Bronchial smooth muscle cell (primary cell): ENCODE measurements at places on chromosomes 11 and 22. TPM values are rescaled to one million over a fixed set of nuclear protein-coding genes. Genes with fewer than 3 reads are reported as not detected.

The CHEK2 gene
- total RNA-seq, result 7.4 and 18.1 TPM in 2 replicates

The CATSPERZ gene
- 0.43 and 0.95 TPM in 2 replicates for total RNA-seq

The DRG1 gene
- 86.5 and 104 TPM in 2 replicates for total RNA-seq

The IL10RA gene
- 0.26 TPM in 1 of 2 replicates, not detected in the other for total RNA-seq

The DGAT2 gene
- 6.9 and 13.4 TPM in 2 replicates for total RNA-seq

The C1QTNF5 gene
- total RNA-seq, result 6.9 and 9.1 TPM in 2 replicates

The LRRC74B gene
- total RNA-seq, result under 0.01 TPM in 2 replicates

The MPZL3 gene
- total RNA-seq, result 0.16 and 0.26 TPM in 2 replicates

The PHF21B gene
- total RNA-seq, result under 0.01 TPM in 1 of 2 replicates, not detected in the other

The PATE2 gene
- total RNA-seq, result not detected in 2 replicates

The C1QTNF4 gene
- 0.16 and 0.17 TPM in 2 replicates for total RNA-seq

The SCGB1A1 gene
- not detected in 2 replicates for total RNA-seq

The OR6A2 gene
- 0.09 and 0.16 TPM in 2 replicates for total RNA-seq

The MYOD1 gene
- not detected in 2 replicates for total RNA-seq

The KCNA4 gene
- not detected in 2 replicates for total RNA-seq

The ART1 gene
- total RNA-seq, result not detected in 2 replicates

The PLAAT2 gene
- total RNA-seq, result not detected in 2 replicates

The RBX1 gene
- total RNA-seq, result 62.4 and 70.0 TPM in 2 replicates

The OR52A1 gene
- total RNA-seq, result not detected in 2 replicates

The CCDC15 gene
- 0.43 and 0.63 TPM in 2 replicates for total RNA-seq

The WEE1 gene
- 11.6 and 12.1 TPM in 2 replicates for total RNA-seq

The TCN2 gene
- total RNA-seq, result 12.3 and 14.3 TPM in 2 replicates

The TRIM49B gene
- not detected in 2 replicates for total RNA-seq

The KLHL35 gene
- total RNA-seq, result 0.43 and 2.5 TPM in 2 replicates
